NCI-H2081 treated with DMSO at 0.1 percent for 48 hours (cell line): ENCODE measurements at places on chromosomes 3 and 15.

DNA sequence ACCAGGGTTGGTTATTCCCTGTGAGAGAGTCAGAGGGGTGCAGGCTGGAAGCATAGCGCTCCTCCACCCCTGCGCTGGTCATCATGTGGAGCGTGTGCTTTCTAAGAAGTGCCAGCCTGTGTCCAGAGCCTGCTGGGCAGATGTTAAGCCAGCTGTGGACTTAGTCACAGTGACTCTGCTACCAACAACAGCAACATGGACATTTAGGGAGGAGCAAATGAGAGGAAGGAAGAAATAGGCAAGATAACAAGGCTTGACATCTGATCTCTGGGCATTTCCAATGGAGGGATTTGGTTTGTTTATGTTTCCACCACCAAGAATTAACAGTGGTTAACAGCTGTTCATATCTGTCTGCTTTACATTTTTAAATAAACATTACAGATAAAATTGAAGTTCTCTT, 36.4 kb upstream of the MYZAP start:
- no peak for DNase-seq

DNA sequence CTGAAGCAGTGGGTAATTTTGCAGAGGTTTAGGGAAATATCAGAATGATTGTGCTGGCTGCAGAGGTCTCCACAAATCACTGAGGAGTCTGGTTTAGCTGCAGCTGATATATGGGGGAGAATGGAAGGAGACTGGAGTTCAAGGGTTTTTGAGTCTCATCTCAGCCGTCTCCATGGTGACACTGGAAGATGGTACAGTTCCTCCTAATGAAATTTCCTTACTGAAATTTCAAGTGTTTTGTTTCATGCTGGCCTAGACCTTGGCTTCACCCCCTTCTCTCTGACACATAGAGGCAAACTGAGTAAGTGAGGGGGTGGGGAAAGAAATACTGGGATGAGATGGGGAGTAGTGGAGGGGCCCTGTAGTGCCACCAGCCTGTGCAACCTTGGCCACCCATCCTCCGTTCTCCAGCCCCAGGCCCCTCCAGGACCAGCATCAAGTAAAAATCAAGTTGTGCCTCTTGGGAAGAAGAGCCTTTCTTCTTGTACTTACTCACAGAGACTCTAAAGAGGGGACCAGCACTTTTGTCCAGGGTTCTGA, 17.8 kb upstream of the MORF4L1 start:
- no peak for DNase-seq

- DNase-seq, result no peak
Measured at GRCh38 chr3:194123726-194124125, 12.2 kb upstream of the HES1 start.

DNA sequence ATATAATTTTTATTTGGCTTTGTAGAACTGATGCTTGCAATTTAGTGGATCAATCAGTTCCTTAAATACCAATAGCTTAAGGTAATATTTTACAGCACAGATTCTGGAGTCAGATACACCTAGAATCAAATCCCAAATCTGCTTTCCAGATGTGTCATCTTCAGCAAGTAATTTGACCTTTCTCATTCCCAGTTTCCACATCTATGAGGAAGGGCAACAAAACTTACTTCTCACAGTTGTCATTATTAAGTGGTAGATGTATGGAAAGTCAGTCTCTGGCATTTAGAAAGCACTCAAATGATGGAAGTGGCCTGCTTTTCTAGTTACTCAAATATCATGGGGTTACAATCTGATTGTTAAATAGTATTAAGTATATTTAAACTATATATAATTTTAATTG, 767.0 kb downstream of the CADM2 start:
- DNase-seq, result no peak

- no peak for DNase-seq
Measured at GRCh38 chr3:119600732-119601131, 3.0 kb downstream of the PLA1A start.

- DNase-seq, result no peak
Measured at GRCh38 chr3:147945968-147946519, 536.9 kb downstream of the ZIC1 start.

DNA sequence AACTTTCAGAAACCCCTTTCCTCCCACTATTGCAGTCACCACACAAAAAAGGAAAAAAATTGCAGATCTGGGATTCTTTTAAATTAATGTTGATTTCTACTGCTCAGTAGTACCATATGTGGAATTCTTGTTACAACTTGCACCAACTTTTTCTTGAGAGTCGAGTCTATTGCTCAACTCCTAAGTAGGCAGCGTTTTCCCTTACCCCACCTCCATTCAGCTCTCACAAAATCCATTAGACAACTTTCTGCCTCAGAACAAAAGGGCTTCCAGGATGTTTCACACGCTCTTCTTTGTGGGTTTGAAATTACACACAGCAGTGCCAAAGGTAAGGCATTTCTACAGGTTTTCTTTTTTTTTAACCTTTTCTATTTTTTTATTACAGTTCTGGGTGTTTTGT, 179.5 kb downstream of the ANXA2 start:
- DNase-seq, result no peak

DNA sequence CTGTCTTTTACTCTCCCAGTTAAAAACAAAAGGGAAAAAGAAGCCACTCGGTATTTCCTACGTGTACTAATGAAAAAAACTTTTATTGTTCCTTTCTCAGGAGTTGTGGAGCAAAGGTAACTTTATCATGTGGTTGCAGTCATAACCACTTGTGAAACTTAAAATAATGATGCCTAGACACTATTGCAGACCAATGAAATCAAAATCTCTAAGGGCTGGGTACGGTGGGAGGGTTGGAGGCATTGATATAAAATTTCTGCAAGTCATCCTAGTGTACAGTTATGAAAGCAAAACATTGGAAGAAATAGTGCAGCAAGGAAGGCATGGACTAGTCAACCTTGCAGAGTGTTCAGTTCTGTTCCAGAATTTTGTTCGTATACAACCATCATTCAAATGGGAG, 808.8 kb downstream of the TUSC7 start:
- no peak for DNase-seq

DNA sequence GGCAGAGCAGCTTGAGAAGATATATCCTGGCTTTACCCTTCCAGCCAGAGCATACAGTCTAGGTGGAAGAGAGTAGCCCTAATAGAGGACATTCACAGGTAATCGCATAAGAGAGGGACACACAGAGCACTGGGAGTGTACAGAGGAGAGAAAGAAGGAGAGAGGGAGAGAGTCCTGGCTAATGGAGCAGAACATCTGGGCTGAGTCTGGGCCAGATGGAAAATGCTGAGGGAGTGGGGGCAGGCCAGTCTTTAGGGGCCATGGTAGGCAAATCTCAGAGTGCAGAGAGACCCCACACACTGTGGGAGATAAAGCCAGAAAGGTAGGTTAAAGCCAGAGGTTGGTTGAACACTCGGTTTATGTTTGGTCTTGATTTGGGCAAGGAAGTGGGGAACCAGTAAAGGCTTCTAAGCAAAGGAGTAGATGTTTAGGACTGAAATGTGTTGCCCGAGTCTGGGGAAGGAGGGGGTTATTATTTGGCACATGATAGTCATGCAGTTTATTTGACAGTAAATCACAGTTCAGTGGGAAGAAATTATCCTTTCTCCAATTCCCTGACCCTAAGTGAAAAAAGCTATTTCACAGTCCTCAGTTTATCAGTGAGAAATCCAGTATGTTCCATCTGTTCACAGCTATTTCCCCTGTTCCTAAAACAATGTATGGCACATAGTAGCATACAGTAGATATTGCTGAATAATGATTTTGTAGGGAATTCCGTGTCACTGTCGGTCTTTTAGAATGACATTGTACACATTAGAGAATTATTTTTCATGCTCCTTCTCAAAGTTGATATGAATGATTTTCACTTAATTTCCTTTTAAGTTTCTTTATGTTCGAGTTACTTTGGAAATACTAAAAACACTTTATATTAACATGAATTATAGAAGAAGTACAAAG, 45.7 kb downstream of the PDHB start:
- no peak for DNase-seq

GRCh38 chr15:34644851-34645250, 61.4 kb upstream of the GOLGA8B start:
- DNase-seq, result no peak

DNA sequence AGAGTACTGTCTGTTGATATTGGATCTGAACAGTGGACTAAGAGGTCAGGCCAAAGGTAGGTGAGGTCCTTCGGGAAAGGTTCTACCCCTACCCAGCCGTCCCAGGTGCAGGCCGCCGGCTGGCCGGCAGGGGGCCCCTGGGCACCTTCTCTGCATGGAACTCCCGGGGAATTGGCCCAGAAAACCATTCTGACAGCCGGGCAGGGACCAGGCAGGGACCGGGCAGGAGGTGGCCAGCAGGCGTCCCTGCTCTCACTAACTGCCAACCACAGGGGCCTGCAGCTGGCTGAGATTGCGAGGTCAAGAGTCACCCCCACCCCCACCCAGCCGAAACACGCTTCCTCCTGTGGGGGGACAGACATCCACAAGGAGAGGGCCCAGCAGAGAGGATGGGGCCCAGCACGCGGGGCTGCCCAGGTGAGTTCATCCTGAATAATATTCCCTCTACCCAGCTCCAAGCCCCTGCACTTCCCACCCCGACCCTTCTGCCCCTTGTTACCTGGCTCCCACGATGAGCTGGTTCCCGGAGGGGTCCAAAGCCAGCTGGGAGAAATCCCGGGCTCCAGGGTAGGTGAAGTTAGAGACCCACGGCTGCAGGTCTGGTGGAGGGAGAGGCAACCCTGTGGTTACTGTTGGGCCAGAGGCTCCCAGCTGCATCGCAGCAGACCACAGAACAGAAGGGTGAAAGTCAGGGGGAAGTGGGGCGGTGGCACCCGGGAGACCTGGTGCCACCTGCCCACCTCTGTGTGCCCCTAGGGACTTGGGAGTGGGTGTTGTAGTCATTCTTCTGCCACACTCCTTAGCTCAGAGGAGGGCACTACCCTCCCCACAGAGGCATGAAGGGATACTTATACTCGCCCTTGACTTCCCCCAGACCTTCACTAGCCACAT, 84.4 kb downstream of the SEMA5B start:
- DNase-seq, result peak; percentile 48

DNA sequence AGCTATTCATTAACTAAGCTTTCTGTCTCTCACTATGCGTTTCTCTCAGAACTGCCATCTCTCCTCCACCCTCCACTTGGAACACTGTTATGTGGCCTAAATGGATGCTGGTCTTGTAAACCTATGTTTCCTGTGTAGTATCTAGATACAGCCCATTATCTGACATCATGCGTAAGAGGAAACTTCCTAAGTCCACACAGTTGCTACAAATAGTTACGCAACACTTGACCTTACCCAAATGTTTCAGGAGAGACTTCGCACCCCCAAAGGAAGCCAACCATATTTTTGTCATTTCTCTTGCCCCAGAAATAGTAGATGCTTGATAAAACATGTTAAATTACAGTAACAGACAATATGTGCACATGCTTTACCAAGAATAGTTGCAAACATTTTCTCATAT, 87.2 kb upstream of the TPRG1 start:
- DNase-seq, result no peak

DNA sequence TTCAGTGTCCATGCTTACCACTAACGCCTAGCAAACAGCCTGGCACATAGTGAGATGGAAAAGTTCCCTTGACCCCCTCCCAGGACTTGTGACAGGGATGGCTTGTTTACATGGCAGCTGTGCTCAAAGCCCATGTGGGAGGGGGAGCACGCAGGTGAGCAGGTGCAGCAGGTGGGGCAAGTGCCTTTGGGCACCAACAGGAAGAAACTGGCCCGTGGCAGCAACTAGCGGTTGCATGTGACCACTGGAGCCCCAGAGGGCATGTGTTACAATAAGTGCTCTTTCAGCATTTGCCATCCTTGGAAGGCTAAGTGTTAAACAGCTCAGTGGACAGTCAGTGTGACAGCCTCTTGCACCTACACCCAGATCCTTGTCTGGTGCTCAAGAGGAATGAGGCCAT, 734.6 kb downstream of the TUSC7 start:
- DNase-seq, result no peak

DNA sequence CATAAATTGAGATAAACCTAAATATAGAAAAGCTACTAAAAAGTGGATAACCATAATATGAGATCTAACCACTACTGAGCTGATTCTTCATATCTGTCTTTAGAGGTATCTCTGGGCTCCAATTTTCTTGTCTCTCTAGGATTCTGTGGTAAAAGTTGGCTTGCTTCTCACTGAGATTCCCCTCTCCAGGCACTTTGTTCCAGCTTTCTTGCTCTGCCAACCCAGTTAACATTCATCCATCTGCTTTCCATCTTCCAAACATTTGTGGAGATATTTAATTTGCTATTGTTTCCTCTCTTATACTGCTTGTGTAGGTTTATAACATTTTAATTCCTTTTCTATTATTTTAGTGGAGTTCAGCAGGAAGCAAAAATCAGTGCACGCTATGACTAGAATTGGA, 97.6 kb upstream of the LMCD1 start:
- no peak for DNase-seq

GRCh38 chr3:15983693-15984092, 185.9 kb upstream of the ANKRD28 start:
- no peak for DNase-seq

DNA sequence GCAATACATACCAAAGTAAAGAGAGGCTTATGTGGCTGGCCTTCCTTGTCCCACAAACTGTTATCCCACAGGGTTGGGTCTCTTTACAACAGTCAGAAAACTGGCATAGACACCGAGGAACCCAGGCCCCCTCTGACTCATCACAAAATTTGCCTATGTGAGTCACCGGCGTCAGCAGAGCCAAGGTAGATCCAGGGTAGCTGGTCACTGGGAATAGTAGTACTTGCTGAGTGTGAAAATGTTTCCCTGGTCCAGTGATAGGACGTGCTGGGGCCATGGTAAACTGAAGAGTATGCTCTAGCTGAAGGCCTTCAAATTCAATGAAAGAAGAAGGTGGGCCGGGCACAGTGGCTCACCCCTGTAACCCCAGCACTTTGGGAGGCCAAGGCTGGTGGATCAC, 27.1 kb upstream of the SKIL start:
- no peak for DNase-seq

GRCh38 chr15:29102911-29103823, 166.5 kb downstream of the NSMCE3 start:
- no peak for DNase-seq

GRCh38 chr3:153422314-153422713, 260.3 kb downstream of the RAP2B start:
- no peak for DNase-seq

DNA sequence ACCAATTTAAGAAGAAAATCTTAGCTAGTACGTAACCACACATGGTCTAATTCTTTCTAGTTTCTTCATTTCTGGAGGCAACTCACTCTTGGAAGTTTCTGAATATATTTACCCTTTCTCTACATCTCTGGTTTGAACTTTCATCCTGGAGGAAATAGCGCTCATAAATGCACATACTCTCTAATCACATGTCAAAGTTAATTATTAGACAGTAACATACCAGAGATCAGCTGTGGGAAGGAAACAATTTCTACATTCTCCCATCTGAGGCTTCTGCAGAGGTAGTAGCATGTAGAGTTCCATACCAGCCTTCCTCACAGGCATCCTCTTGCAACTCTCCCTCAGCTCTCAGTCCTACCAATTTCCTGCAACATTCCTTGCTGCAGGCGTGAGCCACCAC, 132.5 kb downstream of the RBPMS2 start:
- DNase-seq, result no peak
